ENCODE measurements at places on chromosomes 1 and 21. TPM values are rescaled to one million over a fixed set of nuclear protein-coding genes. Genes with fewer than 3 reads are reported as not detected.

DNA sequence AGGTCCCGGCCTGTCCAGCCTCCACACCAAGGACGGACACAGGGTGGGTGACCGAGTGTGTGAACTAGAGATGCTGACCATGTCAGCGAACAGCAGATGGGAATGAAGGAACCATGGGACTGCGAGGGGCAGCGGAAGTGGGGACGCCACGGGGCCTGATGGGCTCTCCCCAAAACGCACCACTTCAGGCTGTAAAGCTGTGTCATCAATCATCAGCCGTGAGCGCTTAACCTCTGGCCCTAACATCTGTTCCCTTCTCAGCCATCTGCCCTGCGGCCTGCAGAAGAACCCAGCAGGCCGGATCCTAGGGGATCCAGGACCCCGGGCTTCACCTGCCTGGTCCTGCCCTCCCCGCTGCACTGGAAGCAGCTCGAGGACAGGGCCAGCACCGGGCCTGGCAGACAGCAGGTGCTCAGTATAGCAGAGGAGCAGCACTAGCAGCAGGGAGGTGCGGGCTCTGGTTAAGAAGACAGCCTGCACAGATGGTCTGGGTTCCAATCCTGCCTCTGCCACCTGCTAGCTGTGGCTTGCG lies 58.7 kb downstream of the DMRTB1 start:
- no peak for DNase-seq

- no peak for DNase-seq
Observed at GRCh38 chr1:109208394-109208793, 5.3 kb upstream of the SARS1 start.

DNA sequence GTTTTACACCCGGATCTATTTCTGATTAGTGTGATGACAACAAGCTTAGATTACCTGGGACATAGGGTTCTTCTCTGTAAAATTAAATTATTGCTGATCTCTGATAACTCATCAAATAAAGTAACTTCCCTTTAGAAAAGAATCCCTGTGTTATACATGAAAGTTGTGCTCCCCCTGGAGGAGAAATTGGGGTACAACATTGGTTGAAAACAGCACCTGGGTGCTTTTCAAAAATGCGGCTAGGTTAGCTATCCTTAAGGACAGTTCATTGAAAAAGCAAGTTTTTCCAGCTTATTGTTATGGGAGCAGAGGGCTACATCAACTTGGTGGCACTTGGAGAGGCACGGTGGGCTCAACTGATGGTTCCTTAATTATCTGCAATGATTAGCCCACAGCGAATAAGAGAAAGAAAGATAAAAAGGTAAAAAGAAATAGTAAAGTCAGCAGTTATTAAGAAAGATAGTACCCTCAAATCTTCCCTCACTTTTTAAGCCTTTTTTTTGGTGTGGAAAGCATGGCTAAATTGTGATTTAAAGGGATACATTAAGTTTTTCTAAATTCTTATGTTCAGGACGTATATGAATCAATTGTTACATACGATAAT lies 97.8 kb downstream of the FMN2 start:
- peak; percentile 41 for DNase-seq

- no peak for DNase-seq
Observed at GRCh38 chr1:51679435-51679834, 62.5 kb downstream of the OSBPL9 start.

DNA sequence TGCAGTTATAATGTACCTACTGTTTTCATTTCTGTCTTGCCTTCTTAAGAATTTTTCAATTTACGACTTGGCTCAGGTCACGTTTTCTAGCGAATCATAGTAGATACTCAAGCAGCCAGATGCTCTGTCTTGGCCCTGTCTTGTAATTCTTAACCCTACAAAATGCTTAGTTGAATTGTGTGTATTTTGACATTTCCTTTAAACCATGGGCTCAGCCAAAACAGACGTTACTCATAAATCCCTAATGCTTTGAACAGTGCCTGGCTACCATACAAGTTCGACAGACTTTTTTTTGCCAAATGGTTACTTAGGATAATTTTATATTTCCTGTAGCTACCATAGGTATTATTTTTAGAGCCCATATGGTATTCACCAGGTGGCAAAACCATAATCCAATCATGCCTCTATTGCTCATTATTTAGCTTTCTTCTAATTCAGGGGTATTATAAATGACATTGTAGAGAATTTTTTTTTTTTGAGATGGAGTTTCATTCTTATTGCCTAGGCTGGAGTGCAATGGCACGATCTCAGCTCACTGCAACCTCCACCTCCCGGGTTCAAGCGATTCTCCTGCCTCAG lies 54.3 kb downstream of the KCNK1 start:
- DNase-seq = no peak

DNA sequence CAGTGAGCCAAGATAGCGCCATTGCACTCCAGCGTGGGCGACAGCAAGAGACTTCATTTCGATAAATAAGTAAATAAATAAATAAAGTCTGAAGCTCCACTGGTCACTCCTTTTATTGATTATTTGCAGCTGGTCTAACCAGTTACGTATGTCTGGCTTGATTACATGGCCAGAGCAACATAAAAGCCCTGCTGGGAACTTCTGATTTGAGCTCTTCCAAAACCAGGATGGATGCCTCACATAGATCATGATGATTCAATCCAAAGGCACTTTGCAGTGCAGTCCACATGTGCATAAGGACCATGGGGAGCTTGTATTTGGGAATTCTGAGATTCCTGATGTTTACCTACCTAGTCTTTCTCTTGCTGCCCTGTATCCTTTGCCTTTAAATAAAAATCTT lies 24.0 kb downstream of the NSUN4 start:
- DNase-seq = no peak

GRCh38 chr1:93677729-93678128 lies 3.9 kb downstream of the BCAR3 start:
- DNase-seq = no peak

GRCh38 chr1:61013189-61013945 lies 69.0 kb upstream of the NFIA start:
- no peak for DNase-seq

GRCh38 chr1:213251972-213252371 lies 200.9 kb downstream of the RPS6KC1 start:
- DNase-seq = no peak

DNA sequence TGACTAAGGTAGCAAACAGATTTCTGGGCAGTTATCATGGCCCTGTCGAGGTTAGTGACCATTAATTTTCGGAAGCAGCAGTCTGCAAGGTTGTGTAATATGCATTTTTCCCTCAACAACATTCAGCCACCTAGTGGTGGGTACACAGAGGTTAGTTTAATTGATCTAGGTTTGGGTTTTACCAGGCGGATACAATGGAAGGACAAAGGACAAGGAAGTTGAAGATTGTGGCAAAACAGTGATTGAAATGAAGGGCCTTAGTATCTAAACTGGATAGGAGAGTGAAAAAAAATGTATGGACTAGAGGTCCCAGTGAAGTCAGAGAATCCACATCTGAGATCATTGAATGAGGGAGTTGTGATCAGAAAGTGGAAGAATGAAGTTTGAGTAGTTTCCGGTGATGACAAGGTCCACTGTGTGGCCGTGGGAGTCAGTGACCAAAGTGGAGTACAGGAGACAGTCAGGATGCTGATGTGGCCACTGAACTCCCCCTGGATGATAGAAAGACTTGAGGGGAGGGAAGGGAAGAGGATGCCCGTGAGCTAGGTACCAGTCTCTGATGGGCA lies 2.8 kb downstream of the ARMH1 start:
- no peak for DNase-seq

GRCh38 chr1:81231729-81232038 lies 569.0 kb upstream of the ADGRL2 start:
- DNase-seq = no peak

GRCh38 chr1:29465755-29466154 lies 229.4 kb downstream of the PTPRU start:
- DNase-seq = no peak

DNA sequence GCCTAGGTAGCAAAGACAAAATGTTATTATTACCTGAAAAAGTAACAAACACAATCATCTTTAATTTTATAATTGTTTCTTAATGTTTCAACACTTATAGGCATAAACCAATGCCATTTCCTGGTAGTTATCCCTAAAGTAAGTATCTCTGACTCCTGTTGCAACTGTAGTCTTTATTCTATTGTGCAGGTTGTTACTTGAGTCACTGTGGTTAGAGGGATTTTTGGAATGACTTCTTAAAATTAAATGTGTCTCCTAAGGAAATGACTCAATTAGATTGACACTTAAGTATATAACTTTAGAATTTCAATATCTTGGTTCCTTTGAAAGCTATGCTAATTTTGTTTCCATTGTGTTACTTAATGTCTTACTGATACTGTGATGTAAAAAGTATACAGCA lies 143.9 kb downstream of the PHTF1 start:
- no peak for DNase-seq

- no peak for DNase-seq
Observed at GRCh38 chr1:9654051-9654833, 2.7 kb downstream of the PIK3CD start.

- no peak for DNase-seq
Observed at GRCh38 chr21:46385846-46386733, 62.1 kb downstream of the PCNT start.

- no peak for DNase-seq
Observed at GRCh38 chr1:167630568-167631385, 745 bp downstream of the RCSD1 start.

- no peak for DNase-seq
Observed at GRCh38 chr1:94755675-94756074, 64.5 kb upstream of the SLC44A3 start.

GRCh38 chr21:30209601-30210000 lies 6.3 kb downstream of the CLDN8 start:
- DNase-seq = no peak

DNA sequence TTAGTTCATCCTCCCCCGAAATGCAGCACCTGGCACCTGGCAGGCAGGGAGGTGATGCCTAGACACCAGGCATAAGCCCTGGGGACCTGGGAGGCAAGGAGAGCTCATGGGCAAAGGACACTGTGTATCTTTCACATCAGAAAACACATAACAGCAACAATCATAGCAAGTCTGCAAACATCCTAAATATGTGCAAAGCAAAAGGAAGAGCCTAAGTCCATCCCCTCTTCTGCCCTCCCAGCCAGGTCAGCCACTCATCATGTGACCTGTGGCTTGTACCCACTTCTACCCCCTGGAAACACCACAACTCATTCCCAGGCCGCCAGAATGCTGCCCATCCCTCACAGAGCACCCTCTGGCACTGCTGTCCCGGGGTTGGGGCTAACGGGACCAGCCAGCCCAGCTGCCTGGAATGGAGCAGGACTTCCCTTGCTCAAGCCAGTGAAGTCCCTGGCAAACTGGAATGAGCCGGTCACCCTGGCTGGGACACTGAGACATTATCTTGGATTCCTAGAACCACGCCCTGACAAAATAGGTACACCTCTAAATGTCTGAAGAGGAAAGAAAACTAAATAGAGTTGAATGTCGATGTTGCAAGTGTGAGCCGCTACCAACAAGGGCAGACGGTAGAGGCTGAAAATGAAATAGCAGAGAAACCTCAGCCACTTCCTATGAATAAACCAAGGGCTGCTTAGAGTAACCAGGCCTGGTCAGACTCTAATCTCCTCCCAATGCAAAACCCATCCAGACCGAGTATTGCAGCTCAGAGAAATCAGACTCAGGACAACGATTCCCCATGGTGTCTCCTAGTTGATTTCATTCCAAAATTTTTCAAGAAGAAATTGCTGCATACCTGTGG lies 29.4 kb downstream of the TMPRSS2 start:
- no peak for DNase-seq

DNA sequence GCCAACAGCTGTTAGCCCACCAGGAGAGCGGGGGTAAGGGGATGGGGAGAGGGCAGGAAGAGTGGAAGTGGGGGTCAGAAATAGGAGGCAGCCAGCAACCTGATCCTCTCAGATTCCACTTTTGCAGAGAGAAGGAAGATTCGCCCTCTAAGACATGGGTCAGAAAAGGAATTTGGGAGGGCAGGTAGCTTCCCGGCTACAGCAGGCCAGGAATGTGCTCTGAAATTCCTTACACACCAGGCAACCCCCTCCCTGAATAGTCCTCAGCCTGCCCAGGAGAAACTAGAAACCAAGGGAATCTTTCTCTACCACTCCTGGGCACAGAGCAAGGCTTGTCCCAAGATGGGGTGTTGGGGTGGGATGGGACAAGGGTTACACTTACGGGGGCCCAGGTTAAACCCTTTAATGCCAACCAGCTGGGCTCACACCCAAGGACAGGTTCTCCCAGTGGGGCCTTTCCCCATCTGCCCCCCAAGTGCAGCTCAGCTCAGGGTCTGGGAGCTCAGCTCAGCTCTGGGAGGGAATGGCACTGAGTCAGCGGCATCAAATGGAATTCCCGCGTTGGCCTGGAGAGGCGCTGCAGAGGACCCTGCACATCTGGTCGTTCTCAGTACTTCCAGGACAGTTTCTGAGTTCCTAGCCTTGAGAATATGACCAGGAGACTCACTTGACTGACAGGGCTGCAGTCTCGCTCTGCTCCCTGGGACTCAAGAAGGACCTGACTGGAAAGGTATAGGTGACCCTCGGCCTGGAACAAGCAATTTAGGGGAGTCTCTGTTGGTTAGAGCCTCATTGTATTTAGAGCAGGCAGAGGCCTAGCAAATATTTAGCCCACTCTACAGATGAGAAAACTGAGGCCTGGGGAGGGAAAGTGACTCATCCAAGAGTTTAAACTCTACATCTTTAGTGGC lies 761 bp downstream of the TNNT2 start:
- DNase-seq = no peak

GRCh38 chr1:65108025-65108642 lies 39.9 kb upstream of the AK4 start:
- no peak for DNase-seq

DNA sequence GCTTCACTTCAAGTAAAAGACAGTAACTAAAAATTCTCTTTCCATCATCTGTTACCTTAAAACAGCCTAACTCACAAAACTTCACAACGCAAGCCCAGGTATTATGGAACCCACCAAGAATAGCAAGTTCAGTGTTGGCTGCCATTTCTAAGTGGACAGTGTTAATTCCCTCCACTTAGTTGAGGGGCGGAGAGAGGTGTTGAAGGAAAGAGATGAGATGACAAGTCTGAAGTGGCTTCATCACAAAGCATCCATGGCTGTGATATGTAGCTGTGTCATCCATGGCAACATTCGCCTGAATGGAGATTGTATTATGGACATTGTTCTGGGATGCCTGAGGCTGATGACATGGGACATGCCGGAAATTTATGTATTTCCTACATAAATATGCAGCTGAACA lies 101.8 kb downstream of the SIM2 start:
- no peak for DNase-seq

GRCh38 chr21:44351535-44352252 lies 1.7 kb upstream of the TRPM2 start:
- no peak for DNase-seq

The MSH4 gene
- total RNA-seq = 0.29 TPM

The KCNE1 gene
- 1.0 TPM for total RNA-seq

The KCNE2 gene
- total RNA-seq = 0.92 TPM

The INSRR gene
- total RNA-seq = 0.45 TPM

The GON4L gene
- total RNA-seq = 70.1 TPM

The LRRC7 gene
- 0.09 TPM for total RNA-seq

The OR2T2 gene
- total RNA-seq = not detected

The RNF186 gene
- total RNA-seq = not detected

The RGS7 gene
- total RNA-seq = 2.4 TPM

The OPRD1 gene
- 0.66 TPM for total RNA-seq
